ENCODE measurements at places on chromosomes 1 and 21.

GRCh38 chr21:45575304-45575992 is 33.2 kb upstream of the SLC19A1 start:
- no peak for DNase-seq

DNA sequence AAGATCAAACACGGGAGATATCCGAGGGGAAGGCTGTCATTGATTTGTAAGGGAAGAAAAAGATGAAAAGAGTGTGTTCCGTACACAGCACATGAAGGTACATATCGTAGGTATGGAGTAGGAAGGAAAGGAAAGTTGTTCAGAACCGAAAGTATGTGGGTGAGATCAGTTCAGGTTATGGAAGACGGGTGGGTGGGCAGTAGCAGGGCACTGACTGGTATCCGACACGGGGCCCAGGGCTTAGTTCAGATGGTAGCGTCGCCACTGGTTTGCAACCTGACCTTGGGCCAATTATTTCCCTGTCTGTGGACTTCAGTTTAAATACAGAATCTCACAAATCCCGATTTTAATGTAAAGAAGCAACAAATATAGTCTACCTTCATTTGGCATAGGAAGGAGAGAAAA is 27.8 kb upstream of the A3GALT2 start:
- DNase-seq: no peak

DNA sequence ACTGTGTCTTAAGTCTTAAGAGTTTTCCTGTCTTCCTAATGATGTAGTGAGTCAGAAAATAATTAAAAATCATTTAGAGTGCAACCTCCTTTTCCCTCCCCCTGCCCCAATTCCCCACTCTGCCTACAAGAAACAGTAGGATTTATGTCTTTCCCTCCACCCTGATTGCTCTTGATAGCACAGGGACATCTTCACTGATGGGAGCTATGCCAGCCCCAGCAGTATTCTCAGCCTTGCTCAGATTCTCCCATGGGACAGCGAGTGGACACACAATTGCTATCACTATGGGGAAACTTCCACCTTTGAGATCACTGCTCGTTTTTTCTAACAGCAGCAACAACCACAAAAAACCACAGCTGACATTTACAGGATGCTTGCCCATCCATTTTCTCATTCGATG is 216.6 kb upstream of the PLXNA2 start:
- no peak for DNase-seq

- DNase-seq: no peak
Observed at GRCh38 chr1:94039871-94040569, 80.9 kb downstream of the ABCA4 start.

DNA sequence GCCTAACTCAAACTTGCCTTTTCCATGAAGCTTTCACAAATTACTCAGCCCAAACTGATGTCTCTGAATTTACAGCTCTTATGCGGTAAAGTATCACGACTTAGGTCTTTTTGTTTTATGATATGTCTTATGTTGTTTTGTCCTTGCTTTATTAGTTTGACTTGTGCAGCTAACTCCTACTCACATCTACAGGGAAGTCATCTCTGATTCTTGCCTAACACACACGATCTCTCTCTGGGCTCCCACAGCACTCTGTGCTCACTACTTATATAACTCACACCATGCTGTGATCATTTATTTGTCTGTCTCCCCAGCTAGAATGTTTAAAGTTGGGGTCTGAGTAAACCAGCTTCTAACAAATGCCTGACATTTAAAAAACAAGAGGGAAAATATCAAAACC is 9.3 kb upstream of the PI4KB start:
- no peak for DNase-seq

GRCh38 chr1:223018534-223018933 is 124.5 kb downstream of the TLR5 start:
- no peak for DNase-seq

- DNase-seq: no peak
Observed at GRCh38 chr1:68081775-68082283, 31.4 kb upstream of the DIRAS3 start.

- no peak for DNase-seq
Observed at GRCh38 chr1:193498088-193498655, 311.8 kb upstream of the B3GALT2 start.

- DNase-seq: no peak
Observed at GRCh38 chr1:170698301-170699275, 34.7 kb downstream of the PRRX1 start.

GRCh38 chr1:151594143-151594625 is 17.7 kb upstream of the SNX27 start:
- peak; percentile 95 for DNase-seq

- no peak for DNase-seq
Observed at GRCh38 chr1:41315871-41316270, 45.4 kb upstream of the FOXO6 start.

DNA sequence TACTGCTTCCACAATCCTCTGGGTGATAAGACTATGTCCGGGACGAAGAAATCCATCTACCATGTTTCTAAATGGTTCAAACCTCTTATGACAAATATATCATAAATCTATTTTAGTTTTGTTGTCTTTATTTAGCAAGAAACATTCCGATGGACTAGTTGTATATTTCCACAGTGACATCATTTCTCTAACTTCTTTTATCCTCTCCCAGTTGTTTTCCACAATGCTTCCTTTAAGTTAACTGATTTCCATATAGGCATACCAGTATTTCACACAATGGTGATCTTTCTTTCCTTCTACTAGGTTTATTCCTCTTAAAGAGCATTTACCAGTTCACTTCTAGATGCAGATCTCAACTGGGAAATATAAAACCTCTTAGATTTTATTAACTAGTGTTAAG is 44.8 kb downstream of the USP1 start:
- DNase-seq: no peak

DNA sequence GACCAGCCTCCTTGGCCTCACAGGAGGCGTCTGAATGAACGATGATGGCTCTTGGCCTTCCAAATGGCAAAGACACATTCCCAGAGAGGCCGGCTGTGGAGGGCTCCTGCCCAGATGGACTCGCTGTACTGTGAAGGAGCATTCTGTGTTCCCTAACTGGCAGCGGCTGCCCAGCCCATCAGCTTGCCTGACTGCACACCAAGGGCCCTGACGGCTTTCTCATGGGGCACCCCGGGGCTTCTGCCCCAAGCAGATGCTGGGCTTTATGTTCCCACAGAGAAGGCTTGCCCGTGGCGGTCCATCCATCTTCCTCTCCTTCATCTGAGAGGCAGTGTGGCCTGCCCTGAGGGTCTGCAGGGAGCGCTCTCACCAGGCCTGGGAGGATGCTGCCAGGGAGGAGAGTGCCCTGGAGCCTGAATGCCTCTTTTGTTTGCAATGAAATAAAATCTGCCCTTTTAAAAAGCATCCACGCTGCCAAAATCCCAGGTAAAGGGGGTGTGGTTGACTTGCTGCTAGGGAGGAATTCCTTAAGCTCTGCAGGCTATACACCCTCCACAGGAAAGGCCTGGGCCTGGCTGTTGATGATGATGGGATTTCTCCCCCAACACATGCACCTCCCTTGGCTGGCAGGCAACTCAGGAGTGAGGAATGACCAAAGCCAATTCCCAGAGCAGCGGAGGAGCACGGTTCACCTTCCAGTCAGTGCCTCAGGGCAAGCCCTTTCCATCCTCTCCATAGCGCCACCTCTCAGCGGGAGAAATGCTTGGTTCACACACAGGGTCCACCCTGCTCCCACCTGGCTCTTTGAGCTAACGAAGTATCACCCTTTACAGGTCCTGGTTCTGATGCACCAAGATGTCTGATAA is 84.6 kb upstream of the SSX2IP start:
- DNase-seq: peak; percentile 81

DNA sequence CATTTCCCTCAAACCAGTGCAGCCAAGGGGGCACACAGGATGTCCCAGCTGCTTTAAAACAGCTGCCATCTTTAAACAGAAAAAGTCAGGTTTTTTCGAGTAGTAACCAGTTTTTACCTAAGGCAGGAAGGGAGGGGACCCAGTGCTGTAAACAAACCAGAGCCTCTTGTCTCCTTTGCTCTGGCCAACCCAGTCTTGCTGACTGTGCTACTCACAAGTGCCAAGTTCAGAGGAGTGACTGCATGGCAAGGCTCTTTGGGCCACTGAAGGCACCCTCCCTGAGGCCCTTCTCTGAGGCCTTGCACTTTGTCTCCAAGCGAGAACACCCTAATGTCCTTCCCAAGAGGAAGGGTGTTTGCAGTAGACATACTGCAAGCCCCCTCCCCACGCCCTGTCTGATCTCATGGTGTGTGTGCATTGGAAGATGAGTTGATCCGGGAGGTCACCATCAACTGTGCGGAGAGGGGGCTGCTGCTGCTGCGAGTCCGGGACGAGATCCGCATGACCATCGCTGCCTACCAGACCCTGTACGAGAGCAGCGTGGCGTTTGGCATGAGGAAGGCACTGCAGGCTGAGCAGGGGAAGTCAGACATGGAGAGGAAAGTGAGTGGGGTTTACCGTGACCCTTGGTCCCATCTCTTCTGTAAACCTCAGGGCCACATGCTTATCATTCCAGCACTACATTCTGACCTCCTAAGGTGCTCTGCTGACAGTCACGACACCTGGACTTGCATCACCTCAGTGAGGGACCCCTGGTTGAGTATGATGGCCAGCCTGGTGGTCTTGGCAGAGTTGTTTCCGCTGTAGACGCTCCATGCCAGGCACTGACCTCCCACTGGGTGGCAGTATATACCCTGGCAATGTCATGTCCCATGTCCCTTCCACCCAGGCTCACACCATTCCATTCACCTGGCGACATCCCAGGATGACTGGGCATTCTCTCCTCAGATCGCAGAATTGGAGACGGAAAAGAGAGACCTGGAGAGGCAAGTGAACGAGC is 4.7 kb downstream of the DNALI1 start:
- no peak for DNase-seq

- no peak for DNase-seq
Observed at GRCh38 chr1:102863704-102864103, 244.6 kb downstream of the COL11A1 start.

- no peak for DNase-seq
Observed at GRCh38 chr1:161771973-161772372, 5.9 kb downstream of the ATF6 start.

DNA sequence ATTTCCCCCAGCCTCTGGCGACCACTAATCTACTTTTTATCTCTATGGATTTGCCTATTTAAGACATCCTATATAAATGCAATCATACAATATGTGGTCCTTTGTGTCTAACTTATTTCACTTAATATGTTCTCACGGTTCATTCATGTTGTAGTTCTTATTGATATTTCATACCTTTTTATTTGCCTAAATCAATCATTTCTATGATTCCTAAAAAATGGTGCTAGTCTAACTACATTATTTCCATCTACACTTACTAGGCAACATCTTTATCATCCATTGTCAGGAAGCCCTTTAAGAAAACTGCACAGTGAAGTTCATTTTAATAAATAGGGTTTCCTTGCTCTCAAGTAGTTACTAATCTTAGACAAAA is 380 bp upstream of the FBXO28 start:
- DNase-seq: no peak

DNA sequence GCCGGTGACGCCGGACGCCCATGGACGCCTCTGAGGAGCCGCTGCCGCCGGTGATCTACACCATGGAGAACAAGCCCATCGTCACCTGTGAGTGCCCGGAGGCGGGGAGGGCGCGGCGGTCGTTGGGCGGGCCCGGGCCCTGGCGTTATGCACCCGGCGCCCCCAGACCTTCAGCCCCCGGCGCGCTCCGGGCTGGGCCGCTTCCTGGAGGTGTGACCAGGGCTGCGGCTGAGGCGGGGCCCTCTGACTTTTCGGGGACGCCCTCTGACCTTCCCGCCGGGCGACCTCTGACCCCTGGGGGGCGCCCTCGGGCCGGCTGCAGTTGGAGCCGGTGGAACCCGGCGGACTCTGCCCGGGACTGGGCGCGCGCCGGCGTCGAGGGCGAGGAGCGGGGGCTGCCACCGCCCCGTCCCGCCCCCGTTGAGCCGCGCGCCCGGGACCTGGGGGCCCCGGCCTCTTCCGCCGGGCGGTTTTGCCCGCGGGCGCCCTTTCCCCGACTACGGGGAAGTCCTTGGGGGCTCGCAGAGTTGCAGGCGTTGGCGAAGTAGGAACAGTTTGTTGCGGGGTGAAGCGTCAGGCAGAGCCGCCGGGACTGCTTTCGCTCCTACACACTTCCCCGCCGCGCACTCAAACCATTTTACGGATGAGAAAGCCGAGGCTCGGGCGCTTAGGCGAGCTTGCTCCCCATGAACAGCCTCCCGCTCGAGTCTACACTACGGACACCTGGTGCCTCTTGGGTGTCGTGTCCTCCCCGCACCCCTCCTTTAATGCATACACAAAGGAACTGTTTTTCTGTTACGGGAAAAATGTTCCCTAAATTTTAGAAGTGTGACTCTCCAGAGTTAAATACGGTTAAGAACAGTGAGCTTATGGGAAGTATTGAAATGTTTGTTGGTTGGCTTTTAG is 618 bp downstream of the TRAPPC10 start:
- DNase-seq: peak; percentile 66

- no peak for DNase-seq
Observed at GRCh38 chr1:194026422-194026821, 840.0 kb upstream of the B3GALT2 start.

DNA sequence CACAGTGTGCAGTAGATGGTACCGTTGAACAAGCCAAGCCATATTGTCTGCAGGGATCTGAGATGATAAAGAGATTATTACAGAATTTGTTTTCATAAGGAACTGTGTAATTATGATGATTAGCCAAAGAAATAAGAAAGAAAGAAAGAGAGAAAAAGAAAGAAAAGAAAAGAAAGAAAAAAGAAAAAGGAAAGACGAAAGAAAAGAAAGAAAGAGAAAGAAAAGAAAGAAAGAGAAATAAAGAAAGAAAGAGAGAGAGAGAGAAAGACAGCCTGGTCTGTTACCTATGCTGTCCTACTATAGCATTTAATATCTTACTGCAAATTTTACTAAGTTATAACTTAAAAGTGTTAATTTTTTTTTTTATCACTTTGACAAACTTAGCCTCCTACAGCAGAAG is 43.6 kb downstream of the KCNK1 start:
- DNase-seq: no peak

DNA sequence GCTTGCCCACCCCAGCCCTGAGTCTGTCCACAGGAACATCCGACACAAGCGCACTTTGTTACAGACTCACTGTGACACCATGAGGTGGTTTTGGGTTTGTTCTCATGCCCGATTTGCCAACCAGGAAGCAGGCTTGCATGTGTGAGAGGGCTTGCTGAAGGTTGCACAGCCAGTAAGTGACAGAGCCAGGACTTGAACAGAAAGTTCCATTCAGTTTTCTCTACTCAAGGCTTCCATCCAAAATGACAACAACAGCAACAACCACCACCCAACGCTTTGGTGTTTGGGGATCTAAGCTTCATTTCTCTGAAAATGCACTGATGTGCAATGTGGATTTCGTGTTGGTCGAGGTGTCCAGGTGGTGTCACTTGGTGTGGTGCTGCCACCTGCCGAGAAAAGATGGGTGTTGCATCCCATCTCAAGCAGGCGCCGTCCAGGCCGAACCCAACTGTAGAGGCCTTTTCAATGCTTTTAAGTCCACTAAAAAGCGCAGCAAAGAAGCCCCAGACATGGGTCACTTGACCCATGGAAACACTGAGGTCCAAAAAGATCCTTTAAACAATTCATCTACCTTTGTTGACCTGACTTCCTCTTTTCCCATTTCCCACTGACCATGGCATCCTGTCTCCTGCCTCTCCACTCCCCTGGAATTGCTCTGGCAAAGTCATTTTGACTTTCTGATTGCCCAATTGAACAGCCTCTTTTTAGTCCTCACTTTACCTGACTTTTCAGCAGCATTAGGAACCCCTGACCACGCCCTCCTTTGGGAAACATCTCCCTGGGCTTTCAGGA is 12.2 kb downstream of the CITED4 start:
- peak; percentile 46 for DNase-seq

GRCh38 chr1:174157157-174157806 is 2.0 kb upstream of the RABGAP1L start:
- peak; percentile 6 for DNase-seq

GRCh38 chr1:113928187-113928930 is 765 bp upstream of the HIPK1 start:
- DNase-seq: no peak

All from NCI-H345 (cell line).